ENCODE measurements at places on chromosomes 16 and 17. TPM values are rescaled to one million over a fixed set of nuclear protein-coding genes. Genes with fewer than 3 reads are reported as not detected.

GRCh38 chr16:35734728-35735402, 2275.5 kb downstream of the TP53TG3F start:
- no peak for DNase-seq

- DNase-seq: no peak
These were observed 50.4 kb downstream of the ARHGAP27 start for GRCh38 chr17:45382226-45382625.

GRCh38 chr16:86483-86952, 8.5 kb downstream of the MPG start:
- no peak for DNase-seq

DNA sequence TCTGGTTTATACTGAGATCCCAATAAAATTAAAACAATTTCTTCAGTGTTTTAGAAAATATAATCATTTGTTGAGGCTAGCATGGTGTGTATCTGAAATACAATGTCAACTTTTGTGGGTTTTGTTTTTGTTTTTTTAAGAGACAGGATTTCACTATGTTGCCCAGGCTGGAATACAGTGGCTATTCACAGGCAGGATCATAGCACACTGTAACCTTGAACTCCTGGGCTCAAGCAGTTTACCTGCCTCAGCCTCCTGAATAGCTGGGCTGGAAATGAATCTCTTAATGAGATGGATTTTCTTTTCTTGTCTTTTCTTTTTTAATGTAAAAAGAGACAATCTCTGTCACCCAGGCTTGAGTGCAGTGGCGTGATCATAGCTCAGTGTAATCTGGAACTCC, 12.1 kb downstream of the DDX42 start:
- DNase-seq: no peak

DNA sequence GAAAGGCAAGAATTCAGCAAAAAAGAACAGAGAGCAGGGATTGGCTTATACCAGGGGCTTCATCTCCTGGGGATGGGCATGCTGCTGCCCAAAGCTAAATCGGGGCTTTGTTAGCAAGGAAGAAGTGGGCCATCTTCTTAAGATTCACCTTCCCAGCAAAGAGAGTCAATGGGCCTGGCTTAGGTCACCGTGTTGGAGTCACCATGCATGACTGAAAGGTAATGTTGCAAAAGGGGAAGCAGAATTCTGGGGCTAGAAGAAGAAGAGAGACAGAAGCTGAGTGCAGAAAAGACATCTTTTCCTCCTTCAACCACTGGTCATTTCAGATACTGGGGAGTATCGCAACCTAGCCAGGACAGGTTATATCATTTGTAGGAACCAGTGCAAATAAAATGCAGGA, 76.3 kb upstream of the KIFC3 start:
- DNase-seq: no peak

The KRTAP1-5 gene
- not detected for total RNA-seq

- no peak for DNase-seq
These were observed 25.6 kb upstream of the ABCA10 start for GRCh38 chr17:69254187-69254586.

- DNase-seq: no peak
These were observed 1.4 kb downstream of the TLCD1 start for GRCh38 chr17:28724500-28725165.

DNA sequence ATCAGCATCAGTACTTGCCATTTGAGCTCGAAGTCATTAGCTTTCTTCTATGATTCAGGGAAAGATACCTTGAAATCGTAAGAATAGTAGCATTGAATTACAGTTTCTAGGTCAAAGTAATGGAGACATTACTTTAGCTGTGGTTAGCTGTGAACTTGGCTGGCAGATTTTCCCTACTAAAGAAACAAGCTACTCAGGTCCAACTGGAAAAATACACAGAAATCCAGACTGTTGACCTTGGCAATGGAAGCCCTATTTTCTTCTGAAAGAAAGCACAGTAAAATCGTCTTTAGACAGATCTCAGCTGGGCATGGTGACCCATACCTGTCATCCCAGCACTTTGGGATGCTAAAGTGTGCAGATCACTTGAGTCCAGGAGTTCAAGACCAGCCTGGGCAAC, 13.4 kb upstream of the DNAJA2 start:
- no peak for DNase-seq

- DNase-seq: no peak
These were observed 1.9 kb downstream of the NTN3 start for GRCh38 chr16:2472885-2473445.

The SMURF2 gene
- total RNA-seq: 8.8 TPM

GRCh38 chr17:7191571-7192270, 12.6 kb upstream of the ASGR1 start:
- no peak for DNase-seq

The NBR1 gene
- total RNA-seq: 29.2 TPM

The COPZ2 gene
- total RNA-seq: 4.3 TPM

The PPY gene
- not detected for total RNA-seq

DNA sequence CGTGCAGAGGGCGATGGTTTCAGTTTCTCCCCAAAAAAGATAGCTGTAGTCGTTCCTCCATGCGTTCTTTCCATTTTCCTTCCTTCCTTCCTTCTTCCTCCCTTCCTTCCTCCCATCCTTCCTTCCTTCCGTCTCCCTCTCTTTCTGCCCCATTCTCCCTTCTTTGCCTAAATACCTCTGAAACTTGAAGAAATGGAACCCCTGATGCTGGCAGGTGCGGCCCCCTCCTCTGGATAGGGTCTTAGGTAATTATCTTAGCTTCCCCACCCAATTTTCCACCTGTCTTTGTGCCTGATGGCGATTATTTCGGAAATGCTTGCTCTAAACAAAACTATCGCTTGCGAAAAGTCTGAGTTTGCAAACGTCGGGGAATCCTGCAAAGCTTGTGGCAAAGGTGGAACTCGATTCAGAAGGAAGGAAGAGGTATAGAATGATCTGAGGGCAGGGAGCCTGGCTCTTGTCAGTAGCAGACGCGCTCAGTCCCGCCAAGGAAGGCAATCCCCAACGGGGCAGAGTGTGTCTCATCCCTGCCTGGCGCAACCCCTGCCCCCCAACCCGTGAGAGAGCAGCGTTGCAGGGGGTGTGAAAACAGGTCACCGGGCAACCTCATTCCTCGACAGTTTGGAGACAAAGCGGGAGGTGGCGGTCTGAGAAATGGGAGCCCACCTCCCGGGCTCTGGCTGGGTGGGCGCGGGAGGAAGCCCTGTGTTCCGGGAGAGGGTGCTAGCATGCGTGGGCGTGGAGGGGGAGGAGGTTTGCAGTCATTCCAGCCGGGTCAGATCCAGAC, 2.9 kb upstream of the CBX8 start:
- no peak for DNase-seq

The UTS2R gene
- 0.36 TPM for total RNA-seq

The COA3 gene
- 45.2 TPM for total RNA-seq

DNA sequence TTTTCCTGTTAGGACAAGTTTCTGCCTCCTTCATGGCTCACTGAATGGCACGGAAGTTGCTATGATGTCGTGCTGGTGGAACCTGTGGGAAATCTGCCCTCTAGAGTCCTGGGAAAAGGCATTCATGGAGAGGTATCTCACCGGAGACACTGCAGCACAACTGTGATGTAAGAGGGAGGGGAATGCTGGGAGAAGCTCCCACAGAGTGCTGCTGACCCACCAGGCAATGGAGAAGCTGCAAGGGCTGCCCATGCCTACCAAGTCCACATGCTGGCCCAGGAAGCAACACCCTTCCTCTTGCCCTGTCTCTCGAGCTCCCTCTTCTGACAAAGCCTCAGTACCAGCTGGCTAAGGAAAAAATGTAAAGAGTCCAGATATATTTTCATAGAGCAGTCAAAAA, 45.2 kb upstream of the SLC5A11 start:
- DNase-seq: no peak

DNA sequence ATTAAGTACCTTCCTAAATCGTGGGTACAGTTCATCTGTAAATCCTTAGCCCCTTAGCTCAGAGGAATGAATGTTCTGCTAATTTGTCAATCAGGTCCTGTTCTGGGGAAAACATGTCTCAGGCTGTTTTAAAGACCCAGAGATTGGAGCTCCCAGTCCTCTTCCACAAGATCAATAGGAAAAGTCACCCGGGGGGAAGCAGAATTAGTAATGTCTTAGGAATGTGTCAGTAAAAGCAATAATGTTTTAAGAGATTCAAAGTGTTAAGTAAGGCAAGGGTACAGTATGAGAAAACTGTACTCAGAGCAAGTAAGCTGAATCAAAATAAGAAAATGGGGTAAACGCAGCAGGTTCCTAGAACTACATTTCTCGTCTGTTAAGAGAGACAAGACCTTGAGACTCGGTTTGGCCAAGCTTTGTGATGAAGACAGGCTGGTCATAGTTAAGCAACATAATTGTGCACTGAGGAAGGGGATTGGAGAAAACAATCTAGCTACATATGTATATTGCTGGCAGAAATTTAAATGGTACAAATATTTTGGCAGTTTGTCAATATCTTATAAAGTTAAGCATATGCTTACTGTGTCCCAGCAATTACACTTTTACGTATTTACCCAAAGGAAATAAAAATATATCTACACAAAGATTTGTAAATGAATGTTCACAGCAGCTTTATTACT, 192.9 kb upstream of the C17orf78 start:
- no peak for DNase-seq

The SCPEP1 gene
- total RNA-seq: 37.4 TPM

DNA sequence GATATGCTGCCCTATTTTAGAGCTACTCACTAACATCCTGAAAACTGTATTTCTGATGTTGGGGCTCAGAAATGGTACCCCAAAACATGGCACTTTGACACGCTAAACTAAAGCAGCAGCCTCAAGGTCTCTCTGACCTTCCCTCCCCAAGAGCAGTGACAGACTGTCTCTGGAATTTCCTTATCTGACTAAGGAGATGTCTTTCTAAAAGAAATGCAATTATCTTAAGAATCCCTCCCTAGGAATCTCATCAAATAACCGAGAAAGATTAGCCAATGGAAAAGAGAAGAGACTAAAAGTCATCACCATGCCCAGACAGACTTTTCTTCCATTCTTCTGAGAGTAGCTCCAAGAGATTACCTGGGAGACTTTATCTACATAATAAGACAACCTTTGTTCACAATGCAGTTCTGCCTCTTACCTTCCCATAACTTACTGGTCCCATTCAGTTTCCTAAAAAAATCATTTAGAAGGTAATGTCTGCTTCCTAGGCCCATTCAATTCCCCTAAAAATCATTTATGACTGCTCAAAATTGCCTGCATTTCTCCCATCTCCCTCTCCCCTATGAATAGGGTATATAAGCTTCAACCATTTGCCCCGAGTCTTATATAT, 123.9 kb downstream of the CPPED1 start:
- no peak for DNase-seq

DNA sequence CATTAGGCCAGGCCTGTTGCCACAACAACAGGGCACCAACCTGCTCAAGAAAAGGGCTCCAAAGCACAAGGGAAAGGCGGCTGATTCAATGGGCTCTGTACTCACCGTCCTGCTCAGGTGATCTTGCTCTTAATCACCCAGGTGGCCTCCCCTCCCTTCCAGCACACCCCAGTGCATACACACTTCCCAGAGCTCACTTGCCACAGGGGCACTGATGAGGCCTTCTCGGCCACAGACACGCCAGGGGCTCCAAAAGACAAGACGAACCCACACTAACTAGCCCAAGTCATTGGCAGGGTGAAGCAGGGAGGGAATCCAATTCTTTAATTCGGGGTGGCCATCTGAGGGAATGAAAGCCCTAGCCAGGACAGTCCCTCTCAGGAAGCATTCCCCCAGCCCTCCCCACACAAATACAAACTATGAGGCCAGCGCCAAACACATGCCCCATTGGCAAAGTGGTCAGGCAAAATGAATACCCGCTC, 1.4 kb downstream of the MYO18A start:
- no peak for DNase-seq

- DNase-seq: no peak
These were observed 4.5 kb downstream of the TRPV2 start for GRCh38 chr17:16419929-16420271.

DNA sequence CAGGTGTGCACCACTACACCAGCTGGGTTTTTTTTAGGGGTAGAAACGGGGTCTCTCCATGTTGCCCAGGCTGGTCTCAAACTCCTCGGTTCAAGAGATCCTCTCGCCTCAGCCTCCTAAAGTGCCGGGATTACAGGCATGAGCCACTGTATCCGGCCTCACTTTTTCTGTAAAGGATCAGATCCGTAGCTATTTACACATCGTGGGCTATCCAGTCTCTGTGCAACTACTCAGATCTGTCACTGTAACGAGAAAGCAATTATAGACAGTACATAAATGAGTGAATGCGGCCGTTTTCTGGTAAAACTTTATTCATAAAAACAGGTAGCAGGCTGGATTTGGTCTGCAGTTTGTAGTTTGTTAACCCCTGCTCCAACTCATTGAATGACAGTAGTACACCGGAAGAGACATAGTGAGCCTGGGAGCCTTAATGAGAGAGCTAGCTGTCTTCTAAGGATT, 44.5 kb downstream of the VMP1 start:
- no peak for DNase-seq

DNA sequence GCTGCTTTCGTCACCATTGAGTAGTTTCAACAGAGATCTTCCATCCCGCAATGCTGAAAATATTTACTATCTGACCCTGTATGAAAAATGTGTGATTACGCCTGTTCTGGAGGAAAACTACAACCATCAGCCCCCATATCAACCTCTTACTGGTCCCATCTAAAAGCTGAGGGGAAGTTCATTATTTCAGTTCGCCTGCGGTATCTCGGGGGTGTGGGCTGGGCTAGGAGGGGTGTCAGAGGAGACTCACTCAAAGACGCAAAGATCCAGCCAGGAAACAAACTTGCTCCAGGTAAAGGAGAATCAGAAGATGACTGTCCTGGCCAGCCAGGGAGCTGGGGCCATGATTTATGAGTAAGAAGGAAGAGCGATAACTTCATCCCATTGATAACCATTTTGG, 13.7 kb downstream of the CACNG1 start:
- no peak for DNase-seq

DNA sequence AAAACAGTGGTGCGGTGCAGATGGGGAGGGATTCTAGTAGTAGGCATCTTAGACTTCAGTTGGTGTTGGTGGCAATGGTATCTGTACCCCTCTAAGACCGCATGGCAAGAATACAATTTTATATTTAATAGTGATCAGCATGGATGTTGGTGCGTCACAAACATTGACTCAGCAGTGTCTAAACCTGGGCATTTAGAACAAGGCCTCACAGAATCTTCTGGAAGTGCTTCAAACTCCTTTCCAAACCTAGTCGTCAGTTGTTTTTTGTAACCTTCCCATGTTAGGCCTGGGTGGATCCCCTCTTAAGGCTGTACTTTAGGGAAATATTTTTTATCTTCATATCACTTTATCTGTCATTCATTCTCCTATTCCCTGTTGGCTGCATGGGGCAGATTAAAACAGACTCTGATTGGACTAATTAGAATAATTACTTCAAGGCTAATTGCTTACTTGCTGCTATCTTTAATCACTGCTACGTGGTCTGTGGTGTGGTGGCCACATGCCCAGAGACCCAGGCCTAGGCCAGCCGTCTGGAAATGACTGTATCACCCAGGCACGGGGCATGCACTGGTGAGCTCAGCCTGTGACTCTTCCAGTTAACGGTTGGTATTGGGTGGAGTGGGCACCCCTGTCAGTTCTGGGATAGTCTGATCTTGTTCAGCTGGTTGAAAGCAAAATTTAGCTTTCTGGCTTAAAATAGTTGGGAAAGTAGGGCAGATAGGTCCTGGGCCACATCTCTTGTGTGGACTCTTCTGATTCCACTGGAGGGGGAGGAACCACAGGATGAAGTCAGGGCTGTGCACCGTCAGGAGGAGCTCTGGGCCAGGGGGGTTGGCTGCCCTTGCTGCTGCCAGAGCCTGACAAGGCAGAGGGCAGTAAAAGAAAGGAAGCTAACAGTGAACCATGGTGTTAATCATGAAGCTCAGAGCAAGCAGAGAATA, 4.5 kb downstream of the ALKBH5 start:
- no peak for DNase-seq

Data from GM12878 (cell line).